ENCODE measurements at places on chromosomes 12 and 14.

GRCh38 chr12:32693036-32693435, 13.9 kb downstream of the DNM1L start:
- no peak for DNase-seq

DNA sequence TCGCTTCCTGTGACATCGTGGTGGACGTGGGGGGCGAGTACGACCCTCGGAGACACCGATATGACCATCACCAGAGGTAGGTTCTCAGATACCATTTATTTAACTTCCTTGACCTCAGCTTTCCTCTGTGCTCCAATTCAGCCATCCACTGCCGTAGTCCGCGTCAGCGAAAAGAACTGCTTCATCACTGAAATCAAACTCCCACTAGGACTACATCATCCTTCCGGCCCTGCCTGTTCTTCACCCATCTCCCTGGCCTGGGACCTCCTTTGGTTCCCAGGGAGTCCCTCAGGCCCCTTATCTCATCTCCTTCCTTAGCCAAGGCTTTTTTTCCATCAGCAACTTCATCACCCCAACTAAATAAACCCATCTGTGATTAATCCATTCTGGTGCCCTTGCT, 692 bp downstream of the MYG1 start:
- peak; percentile 46 for DNase-seq

GRCh38 chr12:95857799-95858198, 953 bp upstream of the SNRPF start:
- DNase-seq, result no peak

GRCh38 chr12:92676710-92677109, 26.1 kb upstream of the PLEKHG7 start:
- no peak for DNase-seq

- no peak for DNase-seq
These were observed 34.7 kb downstream of the TBK1 start for GRCh38 chr12:64486657-64487056.

GRCh38 chr12:106973545-106973944, 13.4 kb downstream of the MTERF2 start:
- no peak for DNase-seq

DNA sequence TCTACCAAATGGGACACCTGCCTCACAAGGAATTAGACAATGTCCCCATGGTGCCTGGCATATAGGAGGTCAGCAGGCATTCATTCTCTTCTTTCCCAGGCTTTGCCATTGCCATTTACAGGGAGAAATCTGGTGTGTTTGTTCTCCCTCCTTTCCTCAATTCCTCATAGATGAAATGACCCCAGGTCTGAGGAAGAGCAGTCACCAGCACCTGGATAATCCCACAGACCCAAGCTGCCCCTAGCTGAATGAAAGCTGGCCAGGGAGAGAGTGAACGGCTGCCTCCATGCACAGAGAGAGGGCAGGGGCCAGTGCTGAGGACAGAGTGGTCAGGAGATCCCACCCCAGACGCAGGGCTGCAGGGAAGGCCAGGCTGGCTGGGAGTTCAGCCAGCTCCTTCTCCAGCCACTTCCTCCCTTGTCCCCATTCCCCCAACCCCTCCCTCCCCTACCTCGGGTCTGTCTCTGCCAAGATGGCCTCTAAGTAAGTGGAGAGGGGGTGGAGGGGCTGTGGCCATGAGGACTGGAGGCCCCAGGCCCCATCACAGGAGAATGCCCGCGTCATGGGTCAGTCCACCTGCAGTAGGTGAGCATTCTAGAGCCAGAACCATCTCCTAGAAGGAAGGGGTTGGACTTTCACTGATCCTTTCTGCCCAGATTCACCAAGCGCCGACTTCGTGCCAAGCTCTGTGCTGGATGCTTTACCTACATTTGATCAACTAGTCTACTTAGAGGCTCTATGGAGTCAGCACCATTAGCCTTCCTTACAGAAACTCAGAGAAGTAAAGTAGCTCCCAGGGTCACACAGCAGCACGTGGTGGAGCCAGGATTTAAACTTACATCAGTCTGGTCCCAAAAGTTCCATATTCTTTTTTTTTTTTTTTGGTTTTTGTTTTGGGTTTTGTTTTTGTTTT, 2.0 kb upstream of the KRT4 start:
- DNase-seq, result no peak

- DNase-seq, result no peak
These were observed 1.1 kb downstream of the CCDC184 start for GRCh38 chr12:48184549-48184922.

GRCh38 chr12:43711348-43711747, 47.2 kb downstream of the PUS7L start:
- DNase-seq, result no peak

DNA sequence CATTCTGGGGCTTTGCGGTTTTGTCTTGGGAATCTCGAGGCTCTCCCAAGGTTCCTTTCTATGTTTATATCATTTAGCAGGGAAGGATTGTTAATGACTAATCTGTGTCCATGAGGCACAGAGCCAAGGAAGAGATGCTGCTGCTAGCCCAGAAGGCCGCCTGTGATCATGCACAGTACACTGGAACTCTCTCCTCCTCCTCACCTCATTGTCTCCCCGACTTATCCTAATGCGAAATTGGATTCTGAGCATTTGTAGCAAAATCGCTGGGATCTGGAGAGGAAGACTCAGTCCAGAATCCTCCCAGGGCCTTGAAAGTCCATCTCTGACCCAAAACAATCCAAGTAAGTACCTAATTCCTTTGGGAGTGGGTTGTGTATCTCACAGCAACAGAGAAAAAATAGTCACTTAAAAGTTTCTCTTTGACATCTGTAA, at the start of gene NR1H4:
NR1H4 (plus strand) TSS at position 151 of the 435 bp plus-strand sequence. CDS start 19,458 bp downstream, outside the sequence.
- no peak for DNase-seq

GRCh38 chr14:38279572-38279971, 23.7 kb upstream of the CLEC14A start:
- no peak for DNase-seq

GRCh38 chr12:91743704-91744321, 401.8 kb downstream of the BTG1 start:
- DNase-seq, result no peak
